NCI-H345 (cell line): ENCODE measurements at places on chromosomes 1 and 21.

DNA sequence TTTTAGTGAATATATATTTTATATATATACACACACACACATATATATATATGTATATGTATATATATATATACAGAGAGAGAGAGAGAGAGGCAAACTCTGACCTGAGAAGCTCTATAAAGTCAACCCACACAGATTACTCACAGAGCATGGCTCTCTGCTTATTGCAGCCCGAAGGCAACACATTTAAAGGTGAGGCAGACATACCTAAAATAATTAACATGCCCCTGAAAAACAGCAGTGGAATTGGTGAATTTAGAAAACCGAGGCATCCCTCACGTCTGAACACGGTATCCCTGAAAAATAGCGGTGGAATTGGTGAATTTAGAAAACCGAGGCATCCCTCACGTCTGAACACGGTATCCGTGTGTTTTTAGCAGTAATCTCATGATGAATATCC, 228.2 kb downstream of the KIF26B start:
- no peak for DNase-seq

DNA sequence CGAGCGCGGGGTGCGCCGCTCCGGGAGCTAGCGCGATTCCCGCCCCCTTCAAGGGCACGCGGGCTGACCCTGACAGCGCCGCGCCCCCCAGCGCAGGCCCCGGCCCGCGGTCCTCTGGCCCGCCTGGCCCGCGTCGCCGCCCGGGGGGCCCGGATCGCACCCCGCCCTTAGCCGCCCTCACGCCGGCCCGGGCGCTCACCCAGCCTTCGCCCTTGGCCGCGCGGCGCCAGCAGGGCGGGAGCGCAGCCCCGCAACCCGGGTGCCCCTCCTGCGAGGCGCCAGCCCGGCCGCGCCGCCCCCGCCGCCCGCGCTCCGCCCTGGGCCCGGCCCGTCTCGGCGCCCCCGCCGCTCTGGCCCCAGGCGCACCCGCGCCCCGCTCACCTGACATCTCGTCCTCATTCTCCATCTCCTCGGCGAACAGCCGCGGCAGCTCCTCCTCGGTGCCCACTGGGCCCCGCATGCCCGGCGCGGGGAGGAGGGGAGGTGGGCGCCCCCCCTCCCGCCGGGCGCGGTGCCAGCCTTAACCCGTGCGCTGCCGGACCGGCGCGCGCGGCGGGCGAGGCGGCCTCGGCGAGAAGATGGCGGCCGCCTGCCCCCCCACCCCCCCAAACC, 451 bp downstream of the CHD5 start:
- no peak for DNase-seq

DNA sequence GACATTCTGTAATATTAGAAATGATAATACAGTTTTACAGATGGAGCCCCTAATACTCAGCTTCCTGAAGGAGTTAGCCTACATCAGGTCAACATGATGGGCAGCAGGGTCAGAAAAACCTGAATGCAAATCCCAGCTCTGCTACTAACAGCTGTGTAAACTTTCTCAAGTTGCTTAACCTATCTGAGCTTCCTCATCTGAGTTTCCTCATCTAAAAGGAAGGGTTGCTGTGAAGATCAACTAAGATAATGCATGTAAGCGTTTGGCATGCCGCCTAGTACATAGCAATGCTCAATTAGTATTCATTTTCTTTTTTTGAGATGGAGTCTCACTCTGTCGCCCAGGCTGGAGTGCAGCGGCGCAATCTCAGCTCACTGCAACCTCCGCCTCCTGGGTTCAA, 18.4 kb upstream of the DESI2 start:
- no peak for DNase-seq

GRCh38 chr1:227788271-227789083, 27.0 kb upstream of the PRSS38 start:
- DNase-seq, result peak; percentile 97

GRCh38 chr1:68571454-68572235, 74.8 kb upstream of the DEPDC1 start:
- no peak for DNase-seq

DNA sequence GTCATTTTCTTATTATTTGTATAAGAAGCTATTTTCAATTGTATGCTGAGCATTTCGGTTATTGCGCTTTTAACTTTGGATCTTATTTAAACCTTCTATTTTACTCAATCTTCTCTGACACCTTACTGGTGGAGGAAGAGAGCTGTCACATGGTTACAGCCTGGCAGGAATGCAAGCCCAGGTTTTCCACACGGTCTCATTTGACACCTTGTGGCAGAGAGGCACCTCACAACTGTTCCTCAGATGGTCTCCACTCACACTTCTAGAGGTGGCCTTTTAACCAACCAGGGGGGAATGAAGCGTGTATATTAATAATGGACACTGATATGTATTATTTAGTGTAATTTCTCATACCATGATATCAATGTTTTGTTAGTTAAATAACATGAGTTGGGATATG, 9.6 kb downstream of the OR2T33 start:
- no peak for DNase-seq

GRCh38 chr21:33949516-33950430, 34.2 kb upstream of the ATP5PO start:
- DNase-seq, result no peak

GRCh38 chr1:239899747-239900146, 191.9 kb upstream of the FMN2 start:
- no peak for DNase-seq

DNA sequence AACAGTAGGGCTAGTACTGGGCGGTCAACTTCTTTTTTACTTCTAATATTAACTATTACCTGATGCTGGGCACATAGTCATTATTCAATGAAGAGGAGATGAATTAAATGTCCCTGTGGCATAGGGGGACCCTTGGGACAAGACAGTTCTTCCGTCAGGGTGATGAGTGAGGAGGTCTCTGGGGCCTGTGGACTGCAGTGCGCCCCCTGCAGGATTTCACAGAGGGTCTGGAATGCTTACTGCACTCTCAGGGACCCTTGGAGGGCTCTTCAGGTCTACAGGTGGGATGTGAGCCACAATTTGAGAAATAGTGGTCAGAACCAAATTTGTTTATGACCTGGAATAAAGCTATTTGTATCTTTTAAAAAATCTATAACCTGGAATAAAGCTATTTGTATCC, 149.4 kb downstream of the FAM78B start:
- DNase-seq, result no peak

DNA sequence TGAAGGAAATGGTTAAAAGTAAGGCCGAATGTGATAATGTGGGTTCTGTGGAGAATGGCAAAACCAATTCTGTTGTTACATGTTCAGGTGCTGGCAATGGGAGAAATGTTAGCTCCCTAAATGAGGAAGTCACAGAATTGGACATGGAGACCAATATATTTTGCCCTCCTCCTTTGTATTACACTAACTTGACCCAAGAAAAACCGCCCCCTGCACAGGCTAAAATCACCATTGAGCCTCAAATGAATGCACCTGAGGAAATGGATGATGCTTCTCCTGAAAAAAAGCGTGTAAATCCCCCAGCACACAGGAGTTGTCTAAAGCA, 932 bp downstream of the MAP10 start:
- no peak for DNase-seq

- no peak for DNase-seq
Measured at GRCh38 chr1:150507912-150508864, at the start of gene ECM1. Gene ECM1, plus strand, starts transcription at chr1:150508109. Its CDS starts 101 bp downstream, at chr1:150508210.

- no peak for DNase-seq
Measured at GRCh38 chr1:22197644-22198043, 54.7 kb upstream of the WNT4 start.

- no peak for DNase-seq
Measured at GRCh38 chr21:45266518-45267389, 20.9 kb downstream of the POFUT2 start.

- DNase-seq, result no peak
Measured at GRCh38 chr1:165387505-165387904, 31.0 kb upstream of the LMX1A start.

GRCh38 chr1:208737922-208738321, 493.7 kb upstream of the PLXNA2 start:
- no peak for DNase-seq

- peak; percentile 76 for DNase-seq
Measured at GRCh38 chr1:4396551-4396950, 257.9 kb upstream of the AJAP1 start.

DNA sequence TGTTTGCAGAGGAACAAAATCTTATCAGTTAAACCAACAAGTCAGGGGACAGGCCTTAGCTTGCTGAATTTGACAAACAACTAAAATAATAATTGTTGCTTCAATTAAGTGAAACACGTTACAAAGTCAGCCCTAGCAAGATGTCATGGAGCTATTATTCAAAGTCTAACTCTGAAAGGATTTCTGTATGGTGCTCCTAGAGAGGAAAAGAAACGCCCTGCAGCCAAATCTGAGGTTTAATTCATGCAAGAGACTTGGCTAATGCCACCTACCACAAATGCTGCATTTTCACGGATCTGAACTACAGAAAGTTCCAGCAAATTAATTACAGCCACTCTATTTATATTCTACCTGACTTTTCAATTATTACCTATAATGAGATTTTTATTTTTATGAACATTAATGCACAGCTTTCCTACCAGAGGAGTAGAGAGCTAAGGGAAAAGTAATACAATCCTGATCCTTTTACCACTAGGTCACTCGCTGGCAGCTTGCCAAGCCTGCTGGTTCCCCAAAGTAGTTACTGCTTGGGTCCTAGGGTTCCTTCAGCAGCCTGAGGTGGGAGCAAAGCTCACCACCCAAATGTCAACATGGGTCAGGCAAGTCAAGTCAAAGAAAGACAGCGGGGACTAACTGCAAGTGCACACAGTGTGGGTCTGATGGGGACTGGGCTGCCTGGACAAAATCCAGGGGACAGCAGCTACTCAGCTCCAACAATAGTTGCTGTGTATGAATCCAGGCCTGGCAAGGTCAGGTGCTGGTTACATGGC, 8.5 kb downstream of the COLGALT2 start:
- DNase-seq, result no peak

DNA sequence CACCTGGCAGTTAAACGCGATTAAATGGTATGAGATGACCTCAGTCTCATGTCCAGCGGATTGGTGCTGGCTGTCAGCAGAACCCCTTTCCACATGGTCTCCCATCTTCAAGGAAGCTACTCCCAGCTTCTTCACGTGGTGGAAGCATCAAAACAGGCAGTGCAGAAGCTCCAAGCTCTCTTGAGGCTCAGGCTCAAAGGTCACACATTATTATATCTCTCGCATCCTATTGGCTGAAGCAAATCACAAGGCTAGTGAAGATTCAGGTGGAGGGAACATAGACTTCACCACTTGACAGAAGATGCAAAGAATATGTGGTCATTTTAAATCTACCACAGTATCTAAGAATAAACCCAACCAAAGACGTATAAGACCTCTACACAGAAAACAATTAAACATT, 181.9 kb downstream of the VPS13D start:
- DNase-seq, result no peak

GRCh38 chr1:200496937-200497336, 87.1 kb upstream of the ZNF281 start:
- DNase-seq, result no peak

DNA sequence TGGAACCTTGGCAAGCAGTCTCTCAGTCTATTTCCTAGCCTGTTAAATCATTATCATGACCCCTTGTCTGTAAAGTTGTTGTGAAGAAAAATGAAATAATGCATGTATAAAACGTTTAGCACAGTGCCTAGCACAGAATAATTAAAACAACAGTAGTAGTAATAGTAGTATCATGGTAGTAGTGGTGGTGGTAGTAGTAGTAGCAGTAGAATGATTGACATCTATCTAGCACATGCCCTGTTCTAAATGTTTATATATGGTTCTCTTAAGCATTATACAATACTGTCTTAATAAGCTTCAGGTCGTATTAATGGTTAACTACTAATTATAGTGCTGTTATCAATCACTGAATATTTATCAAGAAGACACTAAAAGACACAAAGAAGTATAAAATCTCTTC, 46.7 kb downstream of the GPR3 start:
- DNase-seq, result no peak

- no peak for DNase-seq
Measured at GRCh38 chr1:185961664-185962063, 227.5 kb downstream of the HMCN1 start.

DNA sequence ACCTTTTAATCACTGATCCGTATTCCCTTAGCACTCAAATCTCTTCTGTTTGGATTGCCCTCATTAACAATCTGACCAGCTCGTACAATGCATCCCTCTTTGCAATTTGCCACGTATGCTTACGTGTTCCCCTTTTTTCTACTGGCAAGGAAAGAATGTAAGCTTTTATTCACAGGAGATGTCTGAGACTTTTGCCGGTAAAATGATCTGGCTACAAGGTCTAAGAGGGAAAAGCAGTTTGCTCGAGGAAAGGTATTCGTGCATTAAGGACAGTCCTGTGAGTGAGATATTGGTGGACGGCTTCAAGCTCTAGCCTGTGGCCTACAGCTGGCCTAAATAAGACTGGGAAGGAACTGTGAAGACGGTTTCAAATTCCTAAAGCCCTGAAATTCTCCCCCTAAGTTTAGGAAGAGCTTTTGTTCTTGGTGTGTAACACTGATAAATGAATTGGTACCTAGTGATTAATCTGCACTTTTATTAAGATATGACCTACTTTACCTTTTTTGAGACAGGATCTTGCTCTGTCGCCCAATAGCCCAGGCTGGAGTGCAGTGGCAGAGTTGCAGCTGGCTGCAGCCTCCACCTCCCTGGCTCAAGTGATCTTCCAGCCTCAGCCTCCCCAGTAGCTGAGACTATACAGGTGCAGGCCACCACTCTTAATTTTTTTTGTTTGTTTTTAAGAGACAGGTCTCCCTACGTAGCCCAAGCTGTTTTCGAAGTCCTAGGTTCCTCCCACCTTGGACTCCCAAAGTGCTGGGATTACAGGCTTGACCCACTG, 895 bp upstream of the UBR4 start:
- DNase-seq, result no peak

DNA sequence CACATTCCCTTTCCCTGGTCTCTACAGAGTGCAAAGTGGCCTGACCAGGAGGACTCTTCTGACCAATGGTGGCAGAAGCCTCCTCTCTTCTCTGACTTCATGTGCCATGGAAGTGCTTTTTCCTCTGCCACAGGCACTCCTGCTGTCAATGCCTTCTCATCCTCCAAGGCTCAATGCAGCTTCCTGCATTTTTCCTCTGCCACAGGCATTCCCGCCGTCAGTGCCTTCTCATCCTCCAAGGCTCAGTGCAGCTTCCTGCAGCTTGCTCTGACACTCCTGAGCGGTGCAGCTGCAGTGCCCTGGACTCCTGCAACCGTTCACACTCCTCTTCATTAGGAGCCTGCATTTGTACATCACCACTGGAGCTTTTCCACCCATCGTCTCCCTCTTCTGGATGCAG, 4.7 kb upstream of the ADARB1 start:
- no peak for DNase-seq
